ENCODE measurements at places on chromosomes 4 and X. TPM values are rescaled to one million over a fixed set of nuclear protein-coding genes. Genes with fewer than 3 reads are reported as not detected.

The SSR4 gene
- 366 TPM for polyA plus RNA-seq

The NEUROG2 gene
- not detected for polyA plus RNA-seq

The TKTL2 gene
- not detected for polyA plus RNA-seq

The RASGEF1B gene
- 2.4 TPM for polyA plus RNA-seq

The PRR32 gene
- not detected for polyA plus RNA-seq

GRCh38 chr4:108034565-108034964 is 44.9 kb downstream of the HADH start:
- no peak for DNase-seq

GRCh38 chrX:2243913-2244460 is 256.8 kb downstream of the DHRSX start:
- no peak for DNase-seq

DNA sequence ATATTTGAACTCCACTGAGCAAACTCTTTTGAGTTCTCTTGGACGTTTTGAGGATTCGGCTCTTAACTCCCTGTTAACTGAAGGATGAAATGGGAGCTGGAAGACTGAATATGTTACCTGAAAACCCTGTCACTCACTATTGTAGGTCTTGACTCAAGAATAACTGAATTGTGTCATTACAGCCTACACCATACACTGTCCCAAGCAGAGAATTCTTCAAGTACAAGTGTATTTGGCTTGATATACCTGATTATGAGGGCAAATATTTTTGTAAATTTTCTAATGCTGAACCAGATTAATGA is 276.1 kb downstream of the CFAP299 start:
- no peak for DNase-seq

DNA sequence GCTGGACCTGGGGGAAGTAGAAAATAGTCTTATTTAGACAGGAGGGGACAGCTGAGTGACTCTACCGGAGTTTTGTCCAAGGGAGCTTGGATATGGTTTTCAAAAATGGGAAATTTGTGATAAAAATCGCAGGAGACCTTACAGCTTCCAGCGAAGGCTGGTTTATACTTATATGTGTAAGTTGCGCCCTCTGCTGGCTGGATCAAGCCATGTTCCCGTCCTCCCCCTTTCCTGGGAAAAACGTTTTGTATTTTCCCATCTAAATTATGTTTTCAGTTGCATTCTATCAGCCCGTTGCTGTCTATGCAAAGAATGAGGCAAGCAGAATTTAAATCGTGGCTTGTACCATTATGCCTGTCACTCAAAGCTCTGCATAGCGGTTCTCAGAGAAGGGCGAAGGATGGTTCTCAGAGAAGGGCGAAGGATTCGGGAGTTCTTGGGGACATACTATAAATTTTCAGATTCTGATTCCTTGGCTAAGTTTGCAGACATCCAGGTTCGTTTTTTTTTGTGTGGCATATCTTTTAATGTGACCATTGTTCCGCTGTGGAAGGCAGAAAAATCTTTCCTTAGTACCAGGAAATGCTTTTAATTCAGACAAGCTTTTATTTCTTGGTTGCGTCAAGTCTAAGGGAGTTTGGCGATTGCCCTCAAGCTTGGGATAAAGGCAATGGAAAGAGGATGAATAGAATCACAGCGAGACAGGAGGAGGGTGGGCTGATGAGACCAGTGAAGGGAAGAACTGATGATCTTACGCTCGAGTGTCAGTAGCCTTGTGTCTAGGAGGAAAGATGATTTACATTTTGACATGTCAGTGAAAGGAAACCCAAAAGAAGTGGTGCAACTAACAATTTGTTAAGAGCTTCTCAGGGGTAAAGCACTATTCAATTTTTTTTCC is 128.5 kb upstream of the ARX start:
- peak; percentile 21 for DNase-seq

- no peak for DNase-seq
These were observed 146.7 kb upstream of the FAM9B start for GRCh38 chrX:9180623-9181022.

GRCh38 chr4:149638073-149638472 is 177.6 kb downstream of the IQCM start:
- no peak for DNase-seq

DNA sequence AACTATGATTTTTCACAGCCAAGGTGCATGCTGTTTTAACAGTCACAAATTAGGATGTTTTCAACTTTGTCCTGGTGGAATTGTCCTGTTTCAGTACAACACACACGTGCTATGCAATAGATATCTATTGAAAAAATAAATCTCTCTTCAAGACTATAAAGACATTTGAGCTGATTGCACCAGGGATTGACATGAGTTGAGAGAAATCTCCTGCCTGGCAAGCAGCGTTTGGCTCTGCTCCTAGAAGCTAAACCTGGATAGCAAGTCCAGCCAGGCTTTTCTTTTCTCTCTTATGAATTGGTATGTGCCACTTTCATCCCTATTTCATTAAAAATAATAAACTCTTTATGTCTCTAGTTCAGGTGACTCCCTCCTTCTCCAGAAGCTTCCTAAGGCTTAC is 16.6 kb upstream of the NPNT start:
- no peak for DNase-seq

Data from CD4-positive, CD25-positive, alpha-beta regulatory T cell (primary cell).